ENCODE measurements at places on chromosomes 3 and 15.

GRCh38 chr3:162984746-162985145 is 1488.1 kb downstream of the OTOL1 start:
- no peak for DNase-seq

- DNase-seq = no peak
These were observed at the start of gene EPB42 for GRCh38 chr15:43220991-43221403. TSS of gene EPB42 (minus strand) at chr15:43221018. CDS start at chr15:43220825, 193 bp downstream.

- no peak for DNase-seq
These were observed 20.3 kb upstream of the TNIK start for GRCh38 chr3:171480526-171480925.

GRCh38 chr15:65958835-65959234 is 89.5 kb downstream of the RAB11A start:
- DNase-seq = no peak

- no peak for DNase-seq
These were observed 9.3 kb downstream of the LRCH3 start for GRCh38 chr3:197800379-197800778.

DNA sequence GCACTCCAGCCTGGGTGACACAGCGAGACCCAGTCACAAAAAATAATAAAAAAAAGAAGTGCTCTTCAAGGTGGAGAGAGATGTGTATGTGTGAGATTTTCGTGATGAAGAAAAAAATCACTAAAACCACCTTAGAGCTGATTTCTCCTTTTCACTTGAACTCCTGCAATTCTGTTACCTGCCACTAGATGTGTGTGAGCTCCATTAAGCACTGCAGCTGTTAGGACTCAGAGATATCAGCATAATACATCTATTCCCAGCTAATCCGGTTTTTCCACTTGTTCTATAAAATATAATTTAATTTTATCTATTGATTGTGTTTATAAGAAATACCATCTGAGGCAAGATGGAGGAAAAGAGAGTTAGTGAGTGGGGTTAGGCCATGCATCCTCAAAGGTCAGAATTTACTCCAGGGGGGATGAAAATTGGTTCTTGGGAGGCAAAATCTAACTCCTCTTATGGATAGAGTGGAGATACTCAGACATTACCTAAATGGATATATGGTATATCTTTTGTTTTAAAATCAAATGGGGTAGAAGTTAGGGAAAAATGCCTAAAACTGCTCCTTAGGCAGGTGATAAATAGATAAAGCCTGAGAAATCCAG is 152.7 kb downstream of the IL20RB start:
- no peak for DNase-seq

DNA sequence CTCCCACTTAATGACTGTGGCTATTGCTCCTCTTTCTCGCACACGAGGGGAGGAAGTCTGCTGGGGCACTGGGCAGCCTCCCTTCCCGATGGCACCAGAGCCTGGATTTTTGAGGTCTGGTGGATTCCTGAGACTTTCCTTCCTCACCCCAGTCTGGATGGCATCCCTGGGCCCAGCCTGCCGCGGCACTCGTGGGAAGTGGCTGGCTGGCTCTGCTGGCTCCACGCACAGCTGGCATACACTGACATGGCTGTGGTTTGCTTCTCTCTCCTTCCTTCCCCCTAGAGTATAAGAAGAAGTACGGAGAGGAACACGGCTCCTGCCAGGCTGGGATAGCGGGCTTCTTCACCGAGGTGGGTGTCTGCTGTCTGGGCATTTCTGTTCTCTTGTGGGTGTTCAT is 319.8 kb upstream of the LRRFIP2 start:
- DNase-seq = no peak

DNA sequence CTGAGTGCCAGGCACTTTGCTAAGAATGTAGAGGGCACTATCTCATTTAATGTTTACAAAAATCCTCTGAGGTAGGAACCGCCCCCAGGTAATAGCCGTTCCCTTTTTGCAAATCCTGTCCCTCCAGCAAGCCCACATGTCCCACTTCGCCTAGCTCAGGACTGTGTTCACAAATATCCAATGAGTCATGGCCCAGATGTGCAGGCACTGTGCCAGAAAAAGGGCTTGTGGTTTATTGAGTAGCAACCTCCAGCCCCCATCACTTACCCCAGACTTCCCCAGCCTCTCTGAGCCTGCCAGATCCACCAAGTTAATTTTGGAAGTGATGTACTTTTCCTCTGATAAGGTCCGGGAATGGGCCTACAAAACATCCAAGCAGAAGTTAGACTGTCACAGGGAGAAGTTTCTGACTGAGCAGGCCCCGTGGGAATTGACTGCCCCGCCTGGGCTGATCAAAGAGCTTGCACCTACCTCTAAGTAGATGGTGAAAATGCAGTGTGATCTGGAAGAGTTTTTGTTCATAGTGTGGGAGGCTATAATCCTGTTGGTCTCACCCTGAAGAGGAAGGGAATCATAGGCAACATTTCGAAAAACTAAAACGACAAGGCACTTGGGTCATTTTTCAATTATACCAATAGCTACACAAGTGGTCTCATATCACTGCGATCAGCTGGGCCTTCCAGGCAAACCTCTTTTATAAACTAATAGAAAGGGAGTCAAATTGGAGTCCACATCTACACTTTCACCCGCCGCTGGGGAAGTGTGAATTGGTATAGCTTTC is 15.7 kb downstream of the KIF9 start:
- DNase-seq = peak; percentile 67

- DNase-seq = no peak
These were observed 143.4 kb downstream of the CHSY1 start for GRCh38 chr15:101108461-101108775.

GRCh38 chr15:81924729-81925128 is 121.1 kb downstream of the MEX3B start:
- no peak for DNase-seq

GRCh38 chr3:42300013-42300412 is 34.0 kb upstream of the CCK start:
- DNase-seq = peak; percentile 54

GRCh38 chr3:50317300-50317699 is 5.2 kb downstream of the HYAL2 start:
- no peak for DNase-seq

- no peak for DNase-seq
These were observed 11.7 kb upstream of the SPATA12 start for GRCh38 chr3:57048728-57049127.

DNA sequence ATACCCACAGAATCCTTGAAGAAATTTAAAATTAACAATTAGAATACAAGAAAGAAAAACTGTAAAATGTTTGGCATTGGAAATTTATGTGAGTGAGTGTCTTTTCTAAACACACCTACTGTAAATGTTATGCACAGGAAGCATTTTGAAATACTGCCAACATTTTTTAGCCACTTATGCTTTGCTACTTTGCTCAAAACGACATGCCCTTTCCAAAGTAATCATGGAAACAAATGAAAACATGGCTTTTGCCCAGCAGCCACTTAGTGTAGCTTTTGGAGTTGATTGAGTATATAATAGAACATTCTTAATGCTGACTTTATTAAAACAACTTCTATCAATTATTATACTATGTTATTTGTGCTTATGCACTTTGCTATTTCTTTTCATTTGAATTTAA is 823.0 kb downstream of the CADM2 start:
- no peak for DNase-seq

- no peak for DNase-seq
These were observed 20.5 kb downstream of the RBP2 start for GRCh38 chr3:139455855-139456254.

DNA sequence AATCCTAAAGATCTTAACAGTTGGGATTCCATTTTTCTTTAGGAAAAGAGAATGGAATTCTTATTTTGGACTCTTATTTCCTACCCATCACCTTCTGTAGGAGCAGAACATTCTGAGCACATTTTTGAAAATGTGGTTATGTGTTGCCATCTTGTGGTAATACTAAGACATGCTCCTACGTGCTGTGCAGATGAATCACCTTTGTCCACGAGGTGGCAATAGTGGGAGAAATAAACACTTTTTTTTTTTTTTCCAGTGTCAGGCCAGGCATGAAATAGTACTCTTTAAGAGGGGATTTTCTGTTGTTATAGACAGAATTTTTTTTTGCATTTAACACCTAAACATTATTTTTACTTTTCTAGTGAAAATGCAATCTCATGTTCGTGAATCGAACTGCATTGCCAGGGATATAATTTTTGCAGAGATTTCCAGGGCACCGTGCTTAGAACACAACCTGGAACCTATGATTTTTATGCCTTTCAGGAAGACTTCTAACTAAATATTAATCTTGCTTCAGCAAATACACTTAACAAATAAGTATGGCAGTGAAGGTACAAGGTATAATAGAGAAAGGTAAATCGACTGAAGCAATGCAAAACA is 196.6 kb downstream of the GAP43 start:
- DNase-seq = no peak

DNA sequence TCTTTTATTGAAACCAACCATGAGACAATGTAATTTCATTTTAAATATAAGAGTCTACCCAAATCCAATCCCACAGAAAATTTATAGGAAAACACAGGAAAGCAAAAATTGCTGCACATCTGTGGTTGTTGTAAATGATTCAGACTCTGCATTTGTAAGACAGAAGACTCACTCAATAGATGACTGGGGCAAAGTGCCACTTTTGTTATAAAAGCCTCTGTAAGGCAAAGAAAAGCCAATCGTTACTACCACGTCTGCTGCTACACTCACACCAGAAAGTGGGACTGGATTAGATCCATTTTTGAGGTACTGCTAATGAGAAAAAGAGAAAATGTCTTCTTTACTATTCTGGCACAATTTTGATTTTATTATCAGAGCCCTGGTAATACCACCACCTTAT is 74.9 kb downstream of the SEMA6D start:
- DNase-seq = no peak

GRCh38 chr15:39747326-39747725 is 35.3 kb downstream of the FSIP1 start:
- no peak for DNase-seq

- no peak for DNase-seq
These were observed 46.2 kb downstream of the ADAMTSL3 start for GRCh38 chr15:83700082-83700481.

GRCh38 chr15:41928637-41929620 is 35.1 kb upstream of the SPTBN5 start:
- DNase-seq = no peak

DNA sequence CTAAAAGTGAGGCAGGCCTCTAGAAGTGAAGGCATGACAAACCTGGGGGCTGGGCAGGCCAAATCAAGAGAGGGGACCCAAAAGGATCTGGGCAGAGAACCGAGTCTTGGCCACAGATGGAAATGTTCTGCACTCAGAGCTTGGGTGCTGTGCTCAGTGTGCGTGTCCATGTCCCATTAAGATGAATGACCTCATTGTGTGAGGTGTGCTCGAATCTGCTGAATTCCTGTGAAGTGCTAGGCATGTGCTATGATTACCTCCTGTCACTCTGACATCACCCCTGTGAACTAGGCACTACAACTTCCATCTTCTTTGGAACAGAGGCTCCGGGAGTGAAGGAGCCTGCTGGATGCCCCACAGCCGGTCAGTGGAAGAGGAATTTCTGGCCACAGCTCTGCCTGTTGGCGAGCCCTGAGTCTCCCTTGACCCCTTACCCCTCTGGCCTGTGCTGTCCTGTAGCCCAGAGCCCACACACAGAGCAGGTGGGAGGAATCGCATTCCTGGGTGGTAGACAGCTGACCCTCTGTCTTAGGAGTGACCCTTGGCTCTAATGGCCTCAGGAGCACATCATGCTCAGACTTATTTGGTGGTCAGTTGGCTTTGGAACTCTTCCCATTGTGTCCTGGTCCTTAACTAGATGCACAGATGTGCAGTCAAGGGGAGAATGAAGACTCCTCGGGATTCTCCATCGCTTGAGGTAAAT is 67.6 kb upstream of the CTDSPL start:
- no peak for DNase-seq

DNA sequence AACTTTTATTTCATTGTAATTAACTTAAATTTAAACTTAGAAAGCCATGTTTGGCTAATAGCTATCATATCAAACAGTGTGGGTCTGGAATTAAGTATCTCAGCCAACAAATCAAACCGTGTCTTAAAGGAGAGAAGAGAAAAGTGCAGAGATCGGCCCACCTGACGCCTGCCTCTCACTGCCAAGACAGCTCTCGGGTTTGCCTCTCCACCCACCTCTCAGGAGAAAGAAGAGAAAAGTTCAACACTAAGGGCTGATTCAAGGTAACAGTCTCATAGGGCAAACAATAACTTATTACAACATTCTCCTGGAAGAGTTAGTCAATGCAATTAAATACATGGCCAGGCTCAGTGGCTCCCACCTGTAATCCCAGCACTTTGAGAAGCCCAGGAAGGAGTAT is 64.8 kb upstream of the PRR20G start:
- no peak for DNase-seq

DNA sequence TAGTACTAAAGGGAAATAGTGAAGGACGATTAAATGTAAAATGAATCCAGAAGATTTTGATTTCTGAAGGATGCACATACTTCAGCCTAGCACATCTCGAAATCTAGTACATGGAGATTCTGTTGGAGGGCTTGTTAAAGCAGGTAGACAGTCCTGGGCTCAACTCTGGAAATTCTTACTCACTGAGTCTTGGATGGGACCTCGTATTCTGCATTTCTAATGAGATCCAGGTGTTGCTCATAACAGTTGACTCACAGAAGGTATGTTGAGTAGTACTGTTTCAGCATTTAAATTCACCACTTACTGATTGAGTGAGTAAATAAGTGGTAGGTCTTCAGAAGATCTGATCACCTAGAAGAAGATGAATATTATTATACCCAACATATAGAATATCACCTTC is 623.4 kb upstream of the SGO1 start:
- no peak for DNase-seq

DNA sequence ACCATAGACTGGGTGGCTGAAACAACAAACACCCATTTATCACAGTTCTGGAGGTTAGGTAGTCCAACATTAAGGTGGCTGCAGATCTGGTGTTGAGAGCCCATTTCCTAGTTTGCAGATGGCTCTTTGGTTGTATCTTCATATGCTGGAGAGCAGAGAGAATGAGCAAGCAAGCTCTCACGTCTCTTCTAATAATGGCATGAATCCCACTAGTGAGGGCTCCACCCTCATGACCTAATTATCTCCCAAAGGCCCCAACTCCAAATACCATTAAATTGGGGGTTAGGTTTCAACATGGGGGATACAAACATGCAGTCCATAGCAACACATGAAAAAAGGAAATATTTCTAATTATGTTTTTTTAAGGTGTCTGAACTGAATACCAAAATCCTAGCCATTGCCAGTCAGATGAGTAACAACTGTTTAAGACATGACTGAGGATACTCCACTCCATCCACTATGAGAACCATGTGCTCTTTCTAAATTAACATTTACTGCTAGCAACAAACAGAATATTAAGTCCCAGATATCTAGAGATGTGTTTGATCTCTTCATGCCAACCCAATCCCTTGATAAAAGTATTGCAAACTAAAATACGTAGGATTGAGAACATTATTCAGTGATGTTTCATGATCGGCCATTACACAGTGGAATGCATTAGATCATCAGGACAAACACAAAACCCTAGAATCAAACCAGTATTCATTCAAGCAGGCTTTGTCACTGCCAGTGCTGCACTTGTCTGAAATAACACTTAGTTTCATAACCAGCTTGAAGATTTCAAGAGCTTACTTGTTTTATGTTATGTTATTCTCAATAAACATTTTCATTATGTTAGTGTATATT is 340.3 kb downstream of the SLC9A9 start:
- no peak for DNase-seq

GRCh38 chr3:60622349-60622748 is 628.9 kb downstream of the FHIT start:
- no peak for DNase-seq
